ENCODE measurements at places on chromosomes 6 and 20.
A peak's percentile ranks its signal among the peaks of the same experiment; 100 is the strongest.

DNA sequence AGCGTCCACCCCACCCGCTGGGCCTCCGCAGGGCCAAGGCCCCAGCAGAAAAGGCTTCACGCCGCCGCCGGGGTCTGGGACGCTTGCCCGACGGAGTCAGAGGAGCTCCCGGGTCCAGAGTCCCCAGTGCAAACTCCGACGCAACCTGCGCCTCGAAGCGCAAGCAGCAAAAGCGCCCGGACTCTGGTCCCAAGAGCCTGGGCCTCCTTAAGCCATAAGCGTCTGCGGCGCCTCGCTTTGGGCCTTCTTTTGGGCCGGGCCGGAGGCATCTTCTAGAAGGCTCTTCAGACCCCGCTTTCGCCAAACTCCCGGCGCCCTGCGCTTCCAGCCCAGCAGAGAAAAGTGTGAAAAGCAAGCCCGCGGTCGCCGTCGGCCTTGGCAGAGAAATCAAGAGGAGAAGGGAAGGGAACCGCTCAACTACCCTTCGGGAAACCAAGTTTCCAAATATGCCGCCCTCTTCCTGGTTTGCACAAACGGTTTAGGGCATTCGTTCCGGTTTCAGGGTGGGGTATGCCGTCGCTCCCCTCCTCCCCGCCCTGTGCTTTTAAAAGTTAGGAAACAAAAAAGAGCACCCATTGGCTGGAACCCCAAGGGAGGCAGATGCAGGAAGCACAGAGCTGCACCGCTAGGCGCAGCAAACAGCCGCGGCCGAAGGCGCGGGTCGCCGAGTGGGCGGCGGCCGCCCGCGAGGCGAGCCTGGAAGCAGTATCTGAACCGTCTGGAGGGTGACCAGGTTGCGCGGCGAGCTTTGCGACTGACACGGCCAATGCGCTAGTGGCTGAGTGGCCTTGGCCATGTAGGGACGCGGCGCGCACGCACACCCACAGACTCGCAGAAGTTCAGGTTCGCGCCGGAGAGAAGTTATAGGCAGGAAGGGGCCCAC, 1.2 kb downstream of the TBX18 start:
- DNase-seq: no peak

DNA sequence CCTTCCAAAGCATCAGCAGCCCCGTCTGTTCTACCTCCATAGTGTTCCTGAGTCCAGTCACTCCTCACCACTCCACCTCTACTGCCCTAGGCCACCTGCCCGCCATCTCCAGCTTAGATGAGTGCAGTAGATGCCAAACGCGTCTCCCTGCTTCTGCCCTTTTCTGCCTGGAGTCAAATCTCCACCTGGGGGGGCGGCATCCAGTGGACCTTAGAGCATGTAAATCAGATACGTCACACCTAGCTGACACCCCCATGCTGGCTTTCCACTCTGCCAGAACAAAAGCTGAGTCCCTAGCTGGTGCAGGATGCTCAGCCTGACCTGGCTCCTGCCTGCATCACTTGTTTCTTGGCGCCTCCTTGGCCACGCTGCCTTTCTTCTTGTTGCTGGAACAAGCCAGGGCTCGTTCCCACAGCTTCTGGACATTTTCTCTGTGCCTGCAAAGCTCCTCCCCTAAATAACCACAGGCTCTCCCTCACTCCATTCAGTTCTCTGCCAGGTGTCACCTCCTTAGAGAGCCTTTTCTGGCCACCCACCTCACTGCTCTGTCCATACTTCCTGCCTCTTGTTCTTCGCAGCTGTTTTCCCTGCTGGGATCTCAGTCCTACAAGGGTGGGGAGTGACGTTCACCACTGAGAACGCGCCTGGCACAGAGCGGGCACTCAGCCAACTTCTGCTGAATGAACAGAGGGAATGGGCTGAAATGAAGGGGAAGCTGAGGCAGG, 5.8 kb downstream of the DDR1 start:
- DNase-seq: peak; percentile 88

DNA sequence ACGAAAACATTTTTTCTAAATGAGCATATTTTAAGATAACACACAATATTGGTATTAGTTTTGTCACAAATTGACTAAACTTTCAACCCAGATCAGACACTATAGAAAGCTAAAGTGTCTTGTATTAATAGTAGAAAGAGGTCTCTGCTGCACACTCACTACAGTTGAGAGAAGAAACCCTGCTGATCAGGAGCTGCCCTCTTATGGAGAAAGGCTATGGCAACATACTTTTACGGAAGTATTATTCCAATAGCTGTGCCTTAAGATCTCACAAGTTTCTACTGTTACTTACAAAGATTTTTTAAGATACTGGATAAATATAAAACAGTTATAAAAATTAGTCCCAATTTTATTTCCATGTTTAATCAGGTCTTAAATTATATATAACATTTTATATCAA, 155.7 kb downstream of the RIMS1 start:
- DNase-seq: no peak

DNA sequence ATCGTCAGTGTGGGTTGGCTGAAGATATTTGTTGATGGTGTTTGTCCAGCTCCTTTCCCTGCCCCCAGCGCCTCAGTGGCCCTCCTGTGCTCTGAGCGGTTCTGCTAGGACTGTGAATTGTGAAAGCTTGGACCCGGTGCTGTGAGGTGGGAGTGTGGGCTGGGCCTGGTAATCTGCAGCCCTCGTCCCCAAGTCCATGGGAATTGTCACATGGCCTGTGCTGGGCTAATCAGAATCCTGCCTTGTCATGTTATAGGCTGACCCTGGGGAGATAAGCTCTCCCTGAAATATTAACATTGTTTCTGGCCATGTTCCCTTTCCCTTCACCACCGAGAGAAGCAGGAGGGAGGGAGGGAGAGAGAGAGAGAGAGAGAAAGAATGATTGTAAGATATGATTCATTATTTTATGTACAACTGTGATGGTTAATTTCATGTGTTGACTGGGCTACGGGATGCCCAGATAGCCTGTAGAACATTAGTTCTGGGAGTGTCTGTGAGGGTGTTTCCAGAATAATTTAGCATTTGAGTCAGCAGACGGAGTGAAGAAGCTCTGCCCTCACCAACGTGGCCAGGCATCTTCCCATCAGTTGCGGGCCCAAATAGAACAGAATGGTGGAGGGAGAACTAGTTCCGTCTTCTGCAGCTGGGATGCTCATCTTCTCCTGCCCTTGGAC, 62.4 kb downstream of the TFAP2C start:
- DNase-seq: no peak

DNA sequence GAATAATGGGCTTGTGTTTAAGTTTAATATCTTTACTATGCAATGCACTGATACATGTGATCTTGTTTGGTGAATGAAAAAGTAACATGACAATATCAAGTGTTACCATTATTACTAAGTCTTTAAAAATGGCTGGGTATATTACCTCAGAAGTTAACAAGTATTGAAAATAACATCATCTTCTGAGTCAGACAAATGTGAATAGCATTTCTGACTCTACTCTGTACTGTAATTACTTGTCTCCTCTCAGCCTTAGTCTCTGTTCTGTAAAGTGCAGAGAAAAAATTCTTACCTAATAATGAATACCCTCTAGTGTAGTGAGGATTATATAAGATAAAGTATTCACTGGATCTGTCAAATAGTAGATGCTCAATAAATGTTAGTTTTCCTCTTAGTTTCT, 47.0 kb upstream of the GCLC start:
- no peak for DNase-seq

- no peak for DNase-seq
Observed at GRCh38 chr6:151630991-151631655, 137.3 kb downstream of the CCDC170 start.

DNA sequence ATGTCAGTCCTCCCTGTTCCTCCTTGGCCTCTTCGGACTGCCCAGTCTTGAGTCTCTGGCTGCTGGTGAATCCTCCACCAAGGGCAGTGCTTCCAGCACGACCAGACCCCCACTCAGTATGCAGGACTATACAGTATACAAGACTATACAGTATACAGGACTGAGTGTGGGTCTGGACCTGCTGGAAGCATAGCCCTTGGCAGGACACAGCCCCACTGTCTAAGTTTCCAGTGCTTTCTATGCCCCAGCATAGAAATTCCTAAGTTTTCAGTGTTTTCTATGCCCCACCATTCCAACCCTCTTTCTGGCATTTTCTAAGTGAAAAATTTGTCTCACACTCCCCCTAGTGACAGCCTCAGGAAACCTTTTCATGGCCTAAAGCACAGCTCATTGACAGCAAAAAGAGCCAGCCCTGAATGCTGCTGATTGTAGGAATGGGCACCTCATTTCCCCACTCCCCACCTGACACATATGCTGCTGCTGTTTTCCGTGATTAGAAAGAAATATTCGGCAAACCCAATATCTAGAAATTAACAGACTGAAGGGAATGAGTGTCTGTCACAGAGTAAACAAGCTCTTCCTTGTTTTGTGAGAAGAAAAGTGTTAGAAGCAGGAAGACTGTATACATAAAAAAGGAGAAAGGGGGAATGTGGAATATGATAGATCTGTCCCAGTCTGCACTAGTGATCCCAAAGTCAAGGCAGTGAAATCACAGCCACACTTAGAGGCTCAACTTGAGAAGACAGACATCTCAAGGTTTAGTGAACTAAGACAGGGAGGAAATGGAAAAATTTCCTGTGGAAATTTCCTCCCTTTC, 206.9 kb downstream of the IBTK start:
- no peak for DNase-seq

DNA sequence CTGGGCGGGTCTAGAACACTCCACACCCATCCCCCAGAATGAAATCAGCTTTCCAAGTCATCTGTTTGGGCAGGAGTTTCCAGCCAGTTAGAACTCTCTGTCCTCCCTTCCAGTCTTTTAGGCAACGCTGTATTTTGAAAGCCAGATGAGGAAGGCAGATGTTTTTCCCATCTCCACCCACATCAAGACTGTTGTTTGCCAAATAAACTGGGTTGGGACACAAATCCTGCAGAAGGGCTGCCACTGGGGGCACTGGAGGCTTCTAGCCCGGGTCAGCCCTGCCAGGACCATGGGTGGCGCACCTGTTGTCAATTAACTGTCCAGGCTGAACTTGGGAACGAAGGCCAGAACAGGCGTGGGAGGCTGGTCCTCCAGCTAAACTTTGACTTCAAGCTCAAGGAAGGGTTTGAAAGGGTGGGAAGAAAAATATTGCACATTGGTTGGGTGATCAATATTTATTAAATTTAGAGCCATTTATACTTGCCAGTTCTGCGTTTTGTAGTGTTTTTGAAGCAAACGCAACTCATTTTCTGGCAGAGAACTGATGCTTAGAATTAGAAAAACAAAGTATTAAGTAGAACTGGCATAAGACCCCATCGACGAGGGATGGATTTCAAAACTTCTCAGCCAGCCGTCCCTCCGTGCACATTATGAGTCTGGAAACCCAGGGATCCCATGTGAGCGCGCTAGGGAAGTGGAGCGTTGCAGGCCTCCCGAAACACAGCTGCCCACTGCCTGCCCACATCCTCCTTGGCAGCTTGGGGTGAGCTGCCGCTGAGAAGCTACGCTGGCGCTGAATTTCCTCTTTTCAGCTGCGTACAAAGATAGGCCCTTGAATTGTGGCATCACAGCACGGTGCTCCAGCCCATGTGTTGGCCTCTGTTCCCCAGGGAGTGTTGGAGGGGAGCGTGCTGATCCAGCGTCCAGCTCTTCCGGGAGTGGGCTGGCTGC, 297.4 kb downstream of the QKI start:
- DNase-seq: peak; percentile 62

DNA sequence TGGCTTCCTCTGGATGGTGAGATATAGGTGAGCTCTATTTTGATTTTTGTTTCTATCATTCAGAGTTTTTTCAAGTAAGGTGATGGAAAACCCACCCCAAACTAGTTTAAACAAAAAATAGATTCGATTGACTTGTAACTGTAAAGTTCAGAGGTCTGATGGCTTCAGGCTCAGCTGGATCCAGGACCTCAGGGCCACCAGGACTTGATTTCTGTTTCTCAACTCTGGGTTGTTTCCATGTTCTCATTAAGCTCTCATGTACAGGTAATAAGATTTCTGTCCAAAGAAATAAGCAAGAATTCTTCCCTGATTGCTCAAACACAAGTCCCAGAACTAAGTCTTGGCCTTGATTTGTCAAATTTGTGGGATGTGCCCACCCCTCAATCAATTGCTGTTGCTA, 67.0 kb downstream of the DLGAP4 start:
- DNase-seq: no peak

- DNase-seq: no peak
Observed at GRCh38 chr6:109304284-109305015, 77.8 kb downstream of the CD164 start.

DNA sequence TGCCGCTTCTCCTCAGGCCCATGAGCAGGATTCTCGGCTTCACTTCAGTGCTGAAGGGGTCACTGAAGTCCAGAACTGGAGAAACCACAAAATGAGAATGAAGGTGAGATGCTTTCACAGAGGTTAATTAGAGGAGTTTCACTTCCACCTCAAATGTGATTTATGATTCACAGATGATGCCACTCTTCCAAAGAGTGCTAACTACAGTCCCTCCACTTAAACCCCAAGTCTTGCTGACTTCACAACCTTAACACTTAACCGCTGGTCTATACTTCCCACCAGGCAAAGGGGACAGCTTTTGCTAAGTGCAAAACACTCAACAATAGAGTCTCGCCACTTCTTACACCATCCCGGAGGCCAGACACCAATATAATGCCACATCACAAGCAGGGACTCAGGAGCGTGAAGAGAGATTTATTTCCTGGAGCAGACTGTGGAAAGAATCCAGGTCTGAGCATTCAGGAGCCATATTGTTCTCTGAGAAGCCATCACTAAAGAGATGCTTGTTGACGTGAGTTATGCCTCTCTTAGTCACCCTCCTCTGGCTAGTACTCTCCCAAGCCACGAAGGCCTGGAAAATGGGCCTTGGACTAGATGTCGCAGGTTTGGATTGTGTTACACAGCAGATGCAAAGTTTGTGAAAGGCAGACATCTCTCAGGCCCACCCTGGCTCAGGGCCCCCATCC, 24.4 kb downstream of the RRAGD start:
- DNase-seq: no peak

DNA sequence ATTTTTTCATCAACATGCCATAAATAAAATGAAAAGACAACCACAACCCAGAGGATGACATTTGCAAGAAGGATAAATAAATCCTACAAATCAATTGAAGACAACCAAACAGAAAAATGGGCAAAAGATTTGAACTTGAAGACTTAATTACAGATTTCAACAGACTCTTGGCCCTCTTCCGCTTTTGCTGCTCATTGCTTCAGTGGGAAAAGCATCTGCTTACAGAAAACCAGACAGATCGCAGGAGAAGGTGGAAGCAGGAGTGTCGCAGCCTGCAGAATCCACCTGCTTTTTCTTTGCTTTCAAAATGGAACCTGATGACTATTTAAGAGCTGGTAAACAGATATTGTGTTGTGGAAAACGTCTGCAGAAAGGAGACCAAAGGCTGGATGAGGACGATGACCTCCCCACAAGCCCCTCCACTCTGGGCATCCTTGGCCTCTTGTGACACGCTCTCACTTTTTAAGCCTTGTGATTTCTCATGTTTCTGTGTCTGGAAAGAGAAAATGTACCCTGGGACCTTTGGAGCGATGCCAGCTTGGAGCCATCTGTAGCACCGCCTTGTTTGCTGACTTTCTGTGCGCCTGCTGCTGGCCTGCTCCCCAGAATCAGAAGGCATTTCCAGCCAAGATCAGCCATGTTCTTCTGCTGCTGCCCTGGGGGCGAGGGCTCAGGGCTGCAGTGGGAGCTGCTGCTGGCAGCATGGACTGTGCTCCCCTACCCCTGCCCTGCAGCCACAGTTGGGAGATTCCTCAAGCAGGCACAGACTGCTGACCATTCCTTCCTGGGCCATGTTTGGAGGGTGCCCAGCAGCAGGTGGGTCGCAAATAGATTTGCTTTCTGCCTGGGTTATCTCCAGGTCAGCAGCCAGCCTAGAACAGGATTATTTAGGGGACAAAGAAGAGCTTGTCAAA, 3.6 kb upstream of the CSTL1 start:
- peak; percentile 27 for DNase-seq
